Neuronal stem cell (in vitro differentiated cells): ENCODE measurements at places on chromosomes 1 and 21.
A peak's percentile ranks its signal among the peaks of the same experiment; 100 is the strongest.

- no peak for DNase-seq
Observed at GRCh38 chr1:116003823-116004222, 27.5 kb downstream of the SLC22A15 start.

DNA sequence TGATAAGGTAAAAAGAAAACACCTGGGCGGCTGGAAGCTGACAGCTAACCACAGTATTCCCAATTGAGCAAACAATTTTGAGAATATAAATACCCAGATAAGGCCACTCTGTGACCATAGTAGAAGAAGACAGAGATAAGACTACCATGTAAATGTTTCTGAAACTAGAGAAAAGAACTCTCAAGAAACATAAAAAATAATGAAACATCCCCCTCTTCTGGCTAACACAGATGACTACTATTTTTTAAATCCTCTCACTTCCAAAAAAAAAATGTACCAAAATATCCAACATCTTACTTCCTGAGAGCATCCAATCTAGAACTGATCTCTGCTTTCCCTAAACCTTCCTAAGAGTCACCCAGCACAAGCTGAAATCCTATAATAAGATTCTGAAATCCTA is 125.9 kb downstream of the HFM1 start:
- peak; percentile 15 for DNase-seq

GRCh38 chr1:88179943-88180342 is 504.1 kb upstream of the PKN2 start:
- DNase-seq: no peak

DNA sequence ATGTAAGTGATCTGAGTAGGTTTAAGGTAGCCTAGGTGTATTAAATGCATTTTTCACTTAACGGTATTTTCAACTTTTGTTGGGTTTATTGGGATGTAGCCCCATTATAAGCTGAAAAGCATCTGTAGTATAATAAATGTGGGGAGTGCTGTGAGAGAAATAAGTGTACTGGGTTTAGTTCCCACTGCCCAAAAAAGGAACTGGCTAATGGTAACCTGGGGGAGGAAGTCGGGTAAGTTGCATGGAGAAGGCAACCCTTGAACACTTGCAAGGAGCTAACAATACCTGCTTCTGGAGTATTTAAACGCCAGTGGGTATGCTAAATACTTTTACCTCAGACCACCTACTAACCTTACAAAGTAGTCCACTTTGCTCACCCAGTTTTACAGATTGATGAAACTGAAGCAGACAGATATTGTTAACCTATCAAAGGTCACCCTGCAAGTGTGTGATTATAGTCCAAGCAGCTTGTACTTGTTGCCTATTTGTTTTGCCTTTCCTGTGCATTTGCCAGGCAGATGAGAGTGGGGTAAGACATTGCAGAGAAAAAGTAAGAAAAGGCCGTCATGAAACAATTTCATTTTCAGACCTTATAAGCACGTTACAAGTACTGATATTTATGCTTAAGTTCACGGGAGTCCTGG is 7.6 kb upstream of the SHISA4 start:
- no peak for DNase-seq

GRCh38 chr1:183732236-183732880 is 72.6 kb upstream of the RGL1 start:
- DNase-seq: no peak
